ENCODE measurements at places on chromosomes 12 and 14. TPM values are rescaled to one million over a fixed set of nuclear protein-coding genes. Genes with fewer than 3 reads are reported as not detected.

- DNase-seq, result no peak
These were observed 162.8 kb downstream of the RGS6 start for GRCh38 chr14:72094844-72095582.

- DNase-seq, result no peak
These were observed 7.7 kb upstream of the TRAFD1 start for GRCh38 chr12:112117685-112118084.

GRCh38 chr12:105504286-105504685 lies 173.8 kb downstream of the C12orf75 start:
- no peak for DNase-seq

GRCh38 chr12:6699259-6699988 lies 1.2 kb downstream of the PIANP start:
- DNase-seq, result peak; percentile 18

DNA sequence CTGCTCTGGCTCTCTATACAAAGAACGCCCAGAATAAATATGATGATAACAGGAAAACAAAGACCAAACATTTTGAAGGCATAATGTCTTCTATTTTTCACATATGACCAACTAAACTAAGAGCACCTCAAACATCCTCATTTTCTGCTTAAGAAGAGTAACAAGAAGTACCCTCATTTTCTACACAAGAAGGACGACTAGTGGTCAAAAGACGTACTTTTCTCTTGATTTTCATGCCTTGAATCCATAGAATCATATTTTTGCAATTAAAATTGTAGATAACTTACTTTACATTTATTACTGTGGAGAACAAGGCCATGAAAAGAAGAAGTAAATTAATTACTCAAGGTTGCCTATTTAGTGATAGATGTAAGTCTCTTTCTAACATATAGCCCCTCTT lies 358.6 kb downstream of the DUSP6 start:
- DNase-seq, result peak; percentile 64

- no peak for DNase-seq
These were observed 1346.4 kb downstream of the TMEM121 start for GRCh38 chr14:106872611-106873446.

DNA sequence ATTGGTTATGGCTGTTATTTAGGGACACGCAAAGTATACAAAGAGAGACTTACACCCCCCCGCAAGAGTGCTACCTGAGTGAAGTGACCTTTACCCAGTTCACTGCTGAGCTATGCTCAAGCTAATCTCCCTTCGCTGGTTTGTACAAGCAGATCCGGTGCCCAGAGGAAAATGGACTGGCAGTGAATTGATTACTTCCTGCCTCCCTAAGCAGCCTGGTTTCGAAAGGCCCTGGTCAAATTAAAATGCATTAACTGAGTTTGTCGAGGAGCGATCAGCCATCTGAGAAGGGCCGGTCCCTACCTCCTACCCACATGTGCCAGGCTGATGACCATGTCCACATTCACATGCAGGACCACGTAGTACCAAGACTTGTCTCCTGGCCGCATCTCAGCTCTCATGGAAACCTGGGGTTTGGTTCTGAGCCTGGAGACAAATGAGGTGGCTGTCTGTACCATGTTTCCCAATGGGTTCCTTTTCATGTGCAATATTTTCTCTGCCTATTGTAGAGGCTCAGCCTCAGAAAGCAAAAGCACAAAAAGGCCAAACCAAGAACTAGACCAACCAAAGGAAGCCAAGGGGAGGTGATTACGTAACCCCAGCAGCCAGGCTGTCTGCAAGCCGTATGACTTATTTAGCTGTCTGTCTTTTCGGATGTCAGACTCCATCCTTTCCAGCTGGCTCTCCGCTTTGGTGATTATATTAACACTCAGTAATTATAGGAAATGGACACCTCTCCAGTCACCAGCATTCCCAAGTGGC lies 284.7 kb upstream of the PWP1 start:
- DNase-seq, result no peak

- DNase-seq, result no peak
These were observed 1571.6 kb upstream of the FLRT2 start for GRCh38 chr14:83958359-83958758.

DNA sequence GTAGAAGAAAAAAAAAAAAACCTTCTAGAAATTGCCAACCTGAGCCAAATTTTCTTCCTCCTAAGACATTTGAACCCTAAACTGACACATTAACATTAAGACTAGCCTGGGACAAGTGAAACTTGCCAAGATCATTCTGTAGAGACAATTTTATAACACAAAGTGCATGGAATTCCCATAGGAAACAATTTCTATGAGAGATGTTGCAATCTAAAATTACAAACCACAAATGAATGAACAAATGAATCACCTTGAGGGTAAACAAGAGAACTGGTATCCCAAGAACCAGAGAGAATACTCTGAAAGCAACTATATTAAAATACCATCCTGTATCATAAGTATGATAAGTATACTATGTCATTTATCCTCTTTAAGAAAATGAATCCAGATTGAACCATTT lies 165.3 kb downstream of the DICER1 start:
- DNase-seq, result no peak

DNA sequence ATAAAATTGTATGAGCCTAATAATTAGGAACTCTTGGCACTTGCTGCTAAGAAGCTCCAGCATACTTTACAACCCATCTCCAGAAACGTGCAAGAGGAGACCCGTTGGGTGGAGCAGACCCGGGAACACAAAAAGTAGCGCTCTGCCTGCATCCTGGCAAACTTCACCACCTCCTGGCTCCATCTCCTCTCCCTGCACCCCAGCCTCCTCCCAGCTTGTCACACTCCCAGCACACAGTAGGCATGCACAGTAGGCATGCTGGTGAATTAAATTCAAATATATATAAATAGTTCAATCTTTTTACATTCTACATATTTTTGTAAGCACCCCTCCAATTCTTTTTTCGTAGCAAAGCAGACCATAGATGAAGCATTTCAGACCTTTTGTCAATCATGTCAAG lies 1.2 kb downstream of the VSIG10 start:
- no peak for DNase-seq

DNA sequence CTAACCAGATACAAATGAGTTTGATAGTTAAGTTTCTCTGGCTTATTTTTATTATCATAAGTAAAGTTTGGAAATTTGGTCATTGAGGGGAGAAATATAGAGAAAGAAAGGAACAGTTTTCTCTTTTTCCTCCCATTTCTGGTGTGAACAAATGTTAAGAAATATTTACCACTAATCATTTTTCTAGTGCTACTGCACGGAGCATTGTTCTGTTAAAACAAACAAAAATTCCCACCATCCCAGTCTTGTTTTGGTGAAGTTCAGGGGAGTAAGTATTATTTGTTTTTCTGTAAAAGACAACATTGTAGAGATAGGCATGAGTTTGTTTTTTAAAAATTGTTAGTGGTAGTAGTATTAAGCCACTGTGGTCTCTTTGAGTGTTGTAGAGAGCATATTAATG lies 135.3 kb downstream of the FGD4 start:
- no peak for DNase-seq

Gene MYF6
- 49.2 TPM for polyA plus RNA-seq

Gene RD3L
- polyA plus RNA-seq, result not detected

Gene TNFRSF1A
- 57.5 TPM for polyA plus RNA-seq

Gene KRT77
- 0.98 TPM for polyA plus RNA-seq
